ENCODE measurements at places on chromosomes 2 and 18.

- no peak for DNase-seq
These were observed 12.5 kb downstream of the ZC3H8 start for GRCh38 chr2:112242384-112242783.

- DNase-seq = no peak
These were observed 49.1 kb downstream of the DLGAP1 start for GRCh38 chr18:4405965-4406364.

GRCh38 chr2:75986617-75987016 is 275.9 kb upstream of the GCFC2 start:
- DNase-seq = peak; percentile 1

DNA sequence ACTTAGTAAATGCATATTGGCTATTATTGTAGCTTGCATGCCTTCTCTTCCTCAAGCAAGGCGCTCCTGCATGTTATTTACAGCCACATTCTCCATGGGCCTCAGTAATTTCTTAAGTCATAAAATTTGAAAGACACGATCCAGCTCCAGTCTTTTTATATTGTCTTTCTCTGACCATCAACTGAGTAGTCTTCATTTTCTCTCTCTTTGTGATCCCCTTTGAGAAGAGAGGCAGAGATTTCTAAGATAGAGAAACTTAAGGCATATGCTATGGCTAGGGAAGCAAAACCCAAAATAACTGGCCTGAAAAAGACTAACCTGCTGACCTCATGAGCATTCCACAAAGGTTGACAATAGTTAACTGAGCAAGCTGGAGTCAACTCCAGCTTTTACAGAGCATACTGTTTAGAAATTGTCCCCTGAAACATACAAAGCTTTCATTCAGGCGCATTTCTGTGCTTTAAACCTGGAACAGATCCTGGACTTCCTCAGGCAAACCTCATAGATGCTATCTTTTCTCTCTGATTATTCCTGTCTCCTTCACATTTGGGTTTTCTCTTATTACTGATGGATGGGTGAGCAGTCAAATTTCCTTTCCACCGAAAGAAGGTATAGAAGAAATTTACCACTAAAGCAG is 4.6 kb downstream of the DPP4 start:
- no peak for DNase-seq

DNA sequence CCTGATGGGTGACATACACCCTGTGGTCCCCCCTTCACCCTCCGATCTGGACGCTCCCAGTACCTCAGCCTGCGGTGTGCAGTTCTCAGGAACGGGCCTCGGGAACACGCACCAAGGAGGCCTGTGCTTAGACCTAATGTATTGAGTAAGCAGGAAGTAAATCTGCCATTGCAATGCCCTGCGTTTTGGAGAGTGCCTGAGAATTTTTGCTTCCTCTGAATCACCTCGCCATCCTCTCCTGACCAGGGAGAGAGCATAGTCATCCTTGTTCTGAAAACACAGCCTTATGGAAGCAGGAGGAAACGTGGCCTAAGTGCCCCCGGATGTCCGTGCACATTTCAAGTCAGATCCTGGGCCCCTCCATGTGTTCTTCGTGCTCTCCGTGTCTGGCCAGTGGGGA is 272.2 kb downstream of the NDUFA10 start:
- no peak for DNase-seq

GRCh38 chr2:154699575-154699930 is 1.1 kb downstream of the KCNJ3 start:
- no peak for DNase-seq

DNA sequence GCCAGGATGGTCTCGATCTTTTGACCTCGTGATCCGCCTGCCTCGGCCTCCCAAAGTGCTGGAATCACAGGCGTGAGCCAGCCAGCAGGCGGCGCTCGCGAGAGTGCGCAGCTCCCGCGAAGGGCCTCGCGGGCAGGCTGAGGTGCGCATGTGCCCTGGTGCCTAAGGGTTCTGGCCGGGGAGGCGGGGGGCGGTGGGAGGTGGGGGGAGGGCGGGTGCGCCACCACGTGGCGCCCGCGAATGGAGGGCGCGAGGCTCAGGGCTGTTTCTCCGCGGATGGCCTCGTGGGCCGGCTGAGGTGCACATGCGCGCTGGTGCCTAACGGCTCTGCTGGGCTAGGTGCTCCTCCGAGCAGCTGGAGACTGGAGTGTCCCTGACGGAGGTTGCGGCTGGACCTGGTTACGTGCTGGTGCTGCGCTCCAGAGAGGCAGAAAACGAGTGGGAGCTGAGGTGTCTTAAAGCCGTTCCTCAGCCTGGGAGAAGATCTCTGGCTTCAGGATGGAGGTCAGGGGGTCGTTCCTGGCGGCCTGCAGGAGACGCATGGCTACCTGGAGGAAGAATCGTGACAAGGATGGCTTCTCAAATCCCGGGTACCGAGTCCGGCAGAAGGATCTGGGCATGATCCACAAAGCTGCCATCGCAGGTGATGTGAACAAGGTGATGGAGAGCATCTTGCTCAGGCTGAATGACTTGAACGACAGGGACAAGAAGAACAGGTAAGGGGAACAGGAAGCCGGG is at the start of gene ANKRD62:
ANKRD62 (plus strand) TSS at position 324 of the 738 bp plus-strand sequence; CDS start at position 499, 175 bp downstream.
- DNase-seq = no peak

GRCh38 chr18:62796216-62796621 is 80.9 kb downstream of the PHLPP1 start:
- DNase-seq = no peak

GRCh38 chr2:202530038-202530437 is 104.7 kb upstream of the FAM117B start:
- no peak for DNase-seq

DNA sequence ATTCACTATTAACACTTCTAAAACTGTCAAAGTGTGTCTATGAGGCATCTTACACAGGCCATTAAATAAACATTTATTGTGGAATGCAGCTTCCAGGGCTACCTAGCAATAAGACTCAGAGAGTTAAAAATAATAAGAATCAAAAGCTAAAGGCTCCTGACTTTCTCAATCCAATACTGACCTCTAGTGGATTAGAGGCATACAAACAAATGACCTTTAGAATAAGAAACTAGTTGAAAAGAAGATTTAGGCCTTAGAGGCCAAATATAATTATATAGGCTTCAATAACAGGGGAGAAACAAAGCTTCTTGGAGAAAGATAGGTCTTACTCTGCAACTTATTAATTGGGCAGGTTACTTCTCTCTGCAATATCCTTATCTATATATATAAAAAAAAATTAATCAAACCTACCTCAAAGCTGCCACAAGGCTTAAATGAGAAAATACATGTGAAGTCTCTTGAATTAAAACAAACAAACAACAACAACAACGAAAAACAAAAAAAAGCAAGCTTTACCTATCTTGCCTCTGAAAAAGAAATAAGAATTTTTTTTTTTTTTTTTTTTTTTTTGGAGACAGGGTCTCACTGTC is 246.1 kb downstream of the EXOC6B start:
- peak; percentile 41 for DNase-seq

GRCh38 chr2:28729698-28730097 is 21.9 kb upstream of the PPP1CB start:
- no peak for DNase-seq

DNA sequence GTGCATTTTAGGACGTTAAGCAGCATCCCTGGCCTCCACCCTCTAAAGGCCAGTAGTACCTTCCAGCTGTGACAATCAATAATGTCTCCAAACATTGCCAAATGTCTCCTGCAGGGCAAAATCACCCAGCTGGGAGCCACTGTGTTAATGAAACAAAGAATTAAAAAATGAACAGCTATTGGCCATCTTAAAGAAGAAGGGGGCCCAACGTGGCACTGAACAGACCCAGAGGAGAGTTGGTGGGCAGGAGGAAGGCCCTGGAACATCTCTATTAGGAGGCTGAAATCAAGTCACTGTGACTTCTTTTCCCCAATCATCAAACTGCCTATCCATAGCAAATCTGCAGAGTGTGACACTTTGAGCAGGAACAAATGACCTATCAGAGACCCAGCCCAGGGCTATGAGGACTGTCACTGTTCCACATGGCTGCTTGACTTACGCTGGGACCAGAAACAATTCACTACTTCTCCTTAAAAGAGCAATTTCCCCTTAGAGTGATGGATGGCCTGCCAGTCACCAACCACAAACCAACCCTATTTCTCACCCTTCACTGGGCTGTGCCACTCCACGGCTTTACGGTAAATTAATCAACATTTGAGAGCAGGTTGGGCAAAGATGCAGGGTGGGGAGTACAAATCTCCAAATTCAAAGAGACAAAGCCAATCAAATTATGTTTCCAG is 35.2 kb upstream of the TEX51 start:
- DNase-seq = no peak

GRCh38 chr2:38740851-38741731 is 10.1 kb downstream of the SRSF7 start:
- DNase-seq = peak; percentile 20

DNA sequence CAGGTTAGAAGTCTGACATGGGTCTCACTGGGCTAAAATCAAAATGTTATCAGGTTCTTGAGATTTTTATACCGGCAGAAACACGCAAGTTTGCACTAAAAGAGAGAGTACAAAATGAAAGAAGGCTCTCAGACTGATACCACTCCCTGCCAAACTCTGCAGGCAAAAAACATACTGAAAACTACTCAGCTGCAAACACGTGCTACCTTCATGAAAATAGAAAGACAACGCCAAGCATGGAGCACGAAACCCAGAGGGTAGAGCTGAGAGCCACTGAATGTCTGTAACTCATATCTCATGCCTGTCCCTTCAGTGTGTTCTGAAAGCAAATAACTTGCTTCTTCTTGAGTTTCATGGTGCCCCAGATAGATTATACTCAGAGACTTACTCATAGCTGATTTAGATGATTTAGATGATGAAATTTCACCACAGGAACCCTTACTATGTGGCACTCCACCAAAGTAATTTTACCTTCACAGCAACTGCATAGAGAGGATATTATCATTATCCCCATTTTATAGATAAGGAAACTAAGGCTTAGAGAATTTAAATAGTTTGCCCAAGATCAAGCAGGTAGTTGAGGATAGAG is 313.0 kb upstream of the SLC39A10 start:
- no peak for DNase-seq

GRCh38 chr18:41870817-41871216 is 84.2 kb upstream of the PIK3C3 start:
- DNase-seq = no peak

- no peak for DNase-seq
These were observed 383.2 kb downstream of the BCL11A start for GRCh38 chr2:60170272-60170671.

GRCh38 chr2:72992734-72993102 is 75.4 kb downstream of the EMX1 start:
- DNase-seq = no peak

GRCh38 chr2:150732491-150732890 is 245.0 kb upstream of the RND3 start:
- no peak for DNase-seq

- no peak for DNase-seq
These were observed 120.6 kb downstream of the NRP2 start for GRCh38 chr2:205802941-205803340.

DNA sequence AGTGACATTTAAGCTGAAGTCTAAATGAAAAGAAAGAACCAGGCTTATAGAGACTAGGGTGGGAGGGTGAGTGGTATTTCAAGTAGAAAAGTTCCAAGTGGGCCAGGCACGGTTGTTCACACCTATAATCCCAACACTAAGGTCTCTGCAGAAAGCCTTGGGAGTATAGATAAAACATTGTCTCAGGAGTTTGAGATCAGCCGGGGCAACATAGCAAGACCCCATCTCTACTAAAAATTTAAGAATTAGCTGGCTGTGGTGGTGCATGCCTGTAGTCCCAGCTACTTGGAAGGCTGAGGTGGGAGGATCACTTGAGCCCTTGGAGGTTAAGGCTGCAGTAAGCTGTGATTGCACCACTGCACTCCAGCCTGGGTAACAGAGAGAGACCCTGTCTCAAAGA is 143.4 kb upstream of the PKDCC start:
- no peak for DNase-seq

- DNase-seq = no peak
These were observed 53.6 kb upstream of the EML6 start for GRCh38 chr2:54669677-54670484.

DNA sequence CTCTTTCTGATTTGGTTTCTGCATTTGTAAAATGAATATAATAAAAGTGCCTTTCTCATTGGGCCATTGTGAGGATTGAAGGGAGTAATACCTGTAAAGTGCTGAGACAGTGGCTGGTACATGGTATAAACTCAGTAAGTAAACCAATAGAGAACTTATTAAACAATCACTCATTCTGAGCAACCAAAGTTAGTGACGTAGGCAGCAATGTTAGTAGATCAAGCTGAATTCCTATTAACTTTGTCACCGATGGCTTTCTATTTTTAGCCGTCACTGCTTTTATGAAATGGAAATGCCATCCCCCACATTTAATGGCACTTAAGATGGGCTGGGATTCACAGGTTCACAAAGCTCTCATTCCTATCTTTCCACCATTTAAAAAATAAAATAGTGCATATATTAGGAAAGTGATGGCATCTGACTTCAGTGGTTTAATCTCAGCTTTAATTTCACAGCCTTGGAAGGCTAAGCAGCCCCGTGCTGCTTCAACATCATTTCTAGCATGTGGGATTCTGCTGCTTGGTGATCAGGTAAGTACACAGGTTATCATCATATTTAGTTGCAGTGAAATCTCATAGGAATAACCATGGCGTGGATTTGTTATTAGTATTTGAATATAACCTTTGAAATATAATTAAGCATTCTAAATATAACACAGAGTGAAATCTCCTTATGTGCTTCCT is 17.6 kb upstream of the PPP4R1 start:
- DNase-seq = no peak

DNA sequence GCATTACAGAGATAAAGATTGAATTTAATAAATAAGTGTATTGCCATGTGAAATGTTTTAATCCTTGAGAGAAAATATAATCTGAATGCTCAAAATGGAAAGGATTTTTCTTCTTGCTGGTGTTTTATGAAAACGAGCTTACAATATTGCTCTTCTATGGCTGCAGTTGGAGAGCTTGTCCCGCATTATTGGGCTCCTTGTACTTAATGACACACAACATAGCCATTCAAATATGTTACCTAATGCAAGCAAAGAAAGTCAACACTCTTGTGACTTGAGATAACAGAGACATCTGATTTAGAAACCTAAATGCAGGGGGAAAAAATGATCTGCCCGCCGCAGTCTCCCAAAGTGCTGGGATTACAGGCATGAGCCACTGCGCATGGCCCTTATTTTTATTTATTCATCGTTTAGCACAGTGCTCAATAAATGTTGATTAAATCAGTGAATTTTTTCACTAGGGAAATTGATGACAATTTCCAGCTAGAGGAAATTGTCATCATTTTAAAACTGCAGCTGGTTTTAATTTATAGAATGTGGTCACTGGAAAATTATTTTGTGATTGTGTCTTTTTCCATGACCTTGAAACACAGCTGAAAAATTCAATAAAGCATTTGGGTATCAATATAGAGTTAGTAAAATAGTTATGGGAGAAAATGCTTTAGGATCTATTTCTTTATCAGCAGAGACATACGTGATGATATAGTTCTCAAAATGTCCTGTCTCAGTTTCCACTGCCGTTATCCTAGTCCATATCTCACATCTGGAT is 2.4 kb upstream of the PRKD3 start:
- DNase-seq = no peak

DNA sequence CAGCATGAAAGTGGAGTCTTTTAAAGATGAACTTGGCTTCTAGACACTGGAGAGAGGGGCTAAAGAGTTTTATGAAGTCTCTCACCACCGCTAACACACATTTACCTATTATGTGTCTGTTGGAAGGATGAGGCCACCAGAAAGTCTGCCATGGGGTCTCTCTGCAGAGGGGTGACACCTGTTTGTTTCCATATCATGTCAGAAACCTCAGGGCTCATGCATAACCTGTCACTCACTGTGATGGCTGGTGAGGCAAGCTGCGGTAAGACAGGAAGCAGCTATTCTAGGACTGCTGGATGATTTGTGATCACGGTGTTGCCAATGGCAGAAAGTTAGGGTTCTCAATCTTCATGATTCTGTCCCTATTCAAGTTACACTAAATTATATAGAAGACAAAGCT is 60.8 kb upstream of the DNMT3A start:
- peak; percentile 17 for DNase-seq

GRCh38 chr2:112006076-112006410 is 49.0 kb upstream of the TMEM87B start:
- DNase-seq = no peak

Data from NCI-H345 (cell line).